Vagina (tissue), 2 donors: ENCODE measurements at places on chromosomes 16 and 17.

DNA sequence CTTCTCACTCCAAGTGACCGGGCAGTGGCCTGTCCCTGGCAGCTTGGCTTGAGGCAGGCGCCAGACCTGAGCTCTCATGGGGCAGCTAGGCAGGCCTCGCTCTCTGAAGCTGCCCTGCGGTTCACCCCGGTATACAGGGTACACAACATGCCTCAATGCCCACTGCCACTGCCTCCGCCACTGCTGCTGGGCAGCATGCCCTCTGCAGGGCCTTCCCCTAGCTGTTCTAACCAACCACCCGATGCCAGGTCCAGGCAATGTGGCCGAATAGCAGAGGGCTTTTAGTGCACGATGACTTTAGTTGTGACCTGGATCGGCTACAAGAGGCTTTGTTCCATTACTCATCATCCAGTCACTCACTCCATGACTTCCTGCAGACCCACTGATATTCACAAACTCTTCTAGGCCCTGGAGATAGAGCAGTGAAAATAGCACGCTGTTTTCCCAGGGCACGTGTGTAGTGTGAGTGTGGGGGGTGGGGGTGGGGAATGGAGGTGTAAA, 19.7 kb downstream of the CDC42EP4 start:
- DNase-seq, result no peak

GRCh38 chr16:22942811-22943210, 128.8 kb downstream of the HS3ST2 start:
- DNase-seq, result no peak

DNA sequence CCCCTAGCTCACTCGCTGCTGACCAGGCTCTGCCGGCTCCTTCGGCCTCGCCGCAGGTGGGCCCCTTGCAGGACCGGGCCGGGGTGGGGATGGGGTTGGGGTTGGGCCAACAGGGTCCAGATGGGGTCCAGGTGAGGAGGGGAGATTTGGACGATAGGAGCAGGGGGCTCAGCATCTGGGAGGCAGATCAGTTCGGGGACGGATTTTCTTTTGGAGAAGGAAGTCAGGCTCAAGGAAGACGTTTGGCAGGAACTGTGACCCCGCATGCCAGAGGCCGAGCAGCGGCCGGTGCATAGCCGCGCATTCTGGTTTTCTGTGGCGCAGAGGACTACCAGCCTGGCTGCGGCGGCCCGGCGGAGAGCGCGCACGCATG, 845 bp upstream of the ALDOA start:
- DNase-seq, result no peak

DNA sequence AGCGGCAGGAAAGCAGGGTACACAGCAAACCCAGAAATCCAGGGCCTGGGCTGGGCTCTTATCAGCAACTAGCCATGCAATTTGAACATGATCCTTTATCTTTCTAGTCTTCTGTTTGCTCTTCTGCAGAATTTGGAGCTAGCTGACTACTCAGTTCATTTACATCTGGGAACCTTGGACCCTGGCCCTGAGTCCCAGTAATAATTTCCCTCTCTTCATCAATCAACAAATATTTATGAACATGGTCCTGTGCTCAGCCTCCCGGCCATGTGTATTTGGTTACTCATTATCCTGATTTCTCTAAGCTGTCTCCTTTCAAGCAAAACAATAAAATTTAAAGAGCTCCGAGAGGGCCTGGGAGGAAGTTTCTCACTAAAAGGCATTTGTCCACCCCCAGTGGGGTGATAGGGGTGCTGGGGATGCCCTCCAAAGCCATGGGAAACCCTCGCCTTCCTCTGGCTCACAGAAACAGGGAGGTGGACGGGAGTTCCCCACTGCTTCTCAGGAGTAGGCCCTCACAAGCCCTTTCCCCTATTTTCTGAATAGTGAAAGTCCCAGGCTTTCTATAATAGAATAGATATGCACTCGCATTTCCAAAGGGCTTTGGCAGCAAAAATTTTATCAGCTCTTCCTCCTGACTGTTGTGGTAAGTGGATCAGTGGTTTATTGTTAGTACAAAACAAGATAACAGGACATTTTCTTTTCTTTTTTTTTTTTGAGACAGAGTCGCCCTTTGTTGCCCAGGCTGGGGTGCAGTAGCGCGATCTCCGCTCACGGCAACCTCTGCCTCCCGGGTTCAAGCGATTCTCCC, 6.9 kb upstream of the WDR59 start:
- DNase-seq, result no peak

DNA sequence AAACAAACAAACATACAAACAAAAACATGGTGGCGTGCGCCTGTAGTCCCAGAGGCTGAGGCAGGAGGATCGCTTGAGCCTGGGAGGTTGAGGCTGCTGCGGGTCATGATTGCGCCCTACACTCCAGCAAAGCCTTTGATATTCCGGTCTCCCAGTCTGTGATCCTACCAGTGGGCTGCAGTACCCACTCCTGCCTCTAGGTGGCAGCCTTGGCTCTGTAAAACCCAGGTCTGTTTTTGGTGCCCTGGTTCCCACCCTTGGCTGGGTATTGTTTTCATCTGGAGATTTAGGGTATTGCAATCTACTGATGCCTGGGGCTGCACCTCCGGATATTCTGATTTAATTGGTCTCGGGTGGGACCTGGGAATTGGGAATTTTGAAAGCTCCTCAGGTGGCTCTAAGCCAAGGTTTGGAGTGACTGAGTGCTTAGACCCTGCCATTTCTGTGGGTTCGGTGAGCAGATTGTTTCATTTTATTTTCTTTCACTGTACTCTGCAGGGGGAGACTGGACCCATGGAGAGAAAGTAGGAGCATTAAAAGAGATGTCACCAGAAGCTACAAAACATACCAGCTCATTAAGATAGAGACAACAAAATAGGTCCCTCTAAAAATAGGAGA, 40.5 kb downstream of the MYH3 start:
- no peak for DNase-seq

DNA sequence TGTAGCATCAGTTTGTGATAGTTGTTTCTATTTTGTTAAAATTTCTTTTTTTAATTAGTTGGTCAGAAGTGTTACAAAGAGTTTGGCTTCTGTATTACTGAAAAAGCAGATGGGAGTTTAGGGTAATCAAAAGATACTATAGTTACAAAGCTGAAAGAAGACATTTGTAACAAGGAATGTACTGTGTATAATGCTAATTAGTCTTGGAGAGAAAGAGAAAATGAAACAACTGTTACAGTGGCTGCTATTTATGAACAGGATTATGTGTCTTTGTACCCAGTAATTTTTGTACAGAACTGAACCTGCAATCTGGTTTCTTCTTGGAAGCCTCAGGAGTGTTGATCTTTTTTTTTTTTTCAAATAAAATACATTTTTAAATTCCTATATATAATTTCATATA, 14.3 kb downstream of the GDPD1 start:
- no peak for DNase-seq

DNA sequence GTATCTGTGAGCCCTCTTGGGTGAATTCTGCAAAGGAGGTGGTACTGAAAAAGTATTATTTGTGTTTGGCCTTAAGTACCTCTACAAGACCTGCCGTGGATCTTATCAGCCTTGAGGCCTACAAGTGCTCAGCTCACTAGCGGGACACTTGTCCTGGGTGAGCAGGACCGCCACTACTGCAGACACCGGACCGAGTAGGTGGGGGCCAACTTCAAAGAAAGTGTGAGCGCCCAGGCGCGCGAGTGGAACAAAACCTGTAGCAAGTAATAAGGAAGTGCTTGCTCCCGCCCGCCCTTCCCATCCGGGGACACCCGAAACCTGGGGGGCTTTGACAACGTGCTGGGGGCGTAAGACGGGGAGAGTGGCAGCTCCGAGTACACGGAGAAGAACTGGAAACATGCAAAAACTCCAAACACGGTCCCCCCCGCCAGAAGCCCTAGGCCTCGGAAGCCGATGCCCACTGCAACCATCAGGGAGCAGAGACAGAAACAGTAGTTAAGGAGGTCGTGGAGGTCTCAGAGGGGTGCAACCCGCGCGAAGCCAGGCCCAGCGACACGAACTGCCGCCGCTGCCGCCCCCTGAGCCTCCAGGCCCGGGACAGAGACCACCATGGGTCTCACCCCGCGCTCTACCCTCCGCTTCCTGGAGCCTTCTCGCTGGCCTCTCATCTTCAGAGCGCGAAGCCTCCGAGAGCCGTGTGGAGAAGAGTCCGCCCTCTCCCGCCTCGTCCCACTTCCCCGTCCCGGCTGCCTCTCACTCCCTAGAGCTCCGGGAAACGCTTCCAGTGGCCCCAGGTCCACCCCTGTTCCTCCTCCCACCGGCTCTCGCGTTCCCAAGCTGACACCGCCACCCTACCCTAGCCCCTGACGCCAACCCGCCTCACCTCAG, 537 bp downstream of the CNOT1 start:
- DNase-seq, result no peak

DNA sequence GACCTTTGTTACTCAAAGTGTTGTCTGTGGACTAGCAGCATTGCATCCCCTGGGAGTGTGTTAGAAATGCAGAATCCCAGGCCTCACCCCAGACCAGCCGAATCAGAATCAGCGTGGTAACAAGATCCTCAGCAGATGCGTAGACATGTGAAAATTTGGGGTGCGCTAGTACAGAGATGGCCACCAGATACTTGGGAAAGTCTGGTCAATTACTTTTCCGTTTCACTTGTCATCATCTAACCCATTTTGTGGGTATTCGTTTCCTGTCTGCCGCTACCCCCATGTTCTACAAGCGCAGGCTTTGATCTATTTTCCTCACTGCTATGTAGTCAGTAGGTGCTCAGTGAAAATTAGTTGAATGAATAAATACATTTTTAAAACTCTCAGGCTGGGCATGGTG, 33.1 kb upstream of the HERPUD1 start:
- no peak for DNase-seq

GRCh38 chr17:7841396-7841914, 7.4 kb downstream of the KDM6B start:
- DNase-seq, result no peak

GRCh38 chr16:4077174-4077649, 39.0 kb downstream of the ADCY9 start:
- DNase-seq, result no peak

GRCh38 chr16:14179116-14179515, 108.0 kb downstream of the MRTFB start:
- no peak for DNase-seq

DNA sequence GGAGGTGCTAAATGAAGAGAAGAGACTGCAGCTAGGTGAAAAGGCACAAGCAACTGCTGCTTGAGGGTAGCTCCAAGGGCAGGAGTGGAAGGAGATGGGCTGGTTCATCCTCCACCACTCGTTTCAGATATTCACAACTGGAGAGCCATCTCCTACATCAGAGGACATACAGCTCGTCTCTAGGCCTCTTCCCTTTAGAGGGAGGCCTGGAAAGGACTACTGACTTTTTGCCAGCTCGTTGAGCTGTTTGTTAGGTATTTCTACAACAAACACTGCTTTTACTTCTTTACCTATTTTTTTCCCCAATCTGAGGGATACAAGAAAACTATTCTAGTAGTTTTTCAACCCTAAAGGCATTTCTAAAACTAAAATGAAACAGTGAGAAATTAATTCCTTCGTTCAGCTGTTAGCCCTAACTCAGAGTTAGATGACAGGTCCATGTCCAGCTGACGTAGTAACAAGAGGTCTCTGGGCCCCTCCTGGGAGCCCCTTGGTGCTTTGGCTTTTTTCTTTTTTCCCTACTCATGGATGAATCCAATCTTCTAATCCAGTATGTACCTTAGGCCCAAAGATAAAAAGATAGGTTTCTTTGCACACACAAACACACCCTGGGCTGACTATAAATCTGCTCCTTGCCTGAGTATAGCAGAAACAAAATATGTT, 47.8 kb upstream of the TBX2 start:
- no peak for DNase-seq

- no peak for DNase-seq
Measured at GRCh38 chr17:8522577-8522976, 86.9 kb downstream of the NDEL1 start.

GRCh38 chr16:82769845-82770244, 143.1 kb downstream of the CDH13 start:
- no peak for DNase-seq

- no peak for DNase-seq
Measured at GRCh38 chr17:49108318-49108717, 24.3 kb upstream of the B4GALNT2 start.

DNA sequence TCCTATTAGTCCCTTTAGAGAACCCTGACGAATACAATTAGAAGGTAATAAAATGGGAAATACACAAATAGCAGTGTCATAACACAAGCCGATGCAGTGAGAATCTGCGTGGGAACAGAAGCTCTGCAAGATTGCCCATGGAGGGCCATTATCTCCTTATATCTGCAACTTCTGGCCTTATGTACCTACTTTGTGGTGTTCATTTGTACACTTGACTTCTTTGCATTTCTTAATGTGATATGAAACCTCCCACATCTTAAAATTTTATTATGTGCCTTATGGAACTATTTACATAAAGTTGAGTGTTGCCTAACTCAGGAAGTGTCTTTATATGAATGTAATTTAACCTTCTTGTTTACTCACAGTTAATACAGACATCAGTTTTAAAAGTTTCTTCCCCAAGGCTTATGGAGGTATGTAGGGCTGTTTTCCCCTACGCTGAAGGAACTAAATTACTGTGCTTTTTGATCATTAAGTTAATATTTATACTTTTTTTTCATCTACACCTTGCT, 10.1 kb upstream of the TANC2 start:
- no peak for DNase-seq

DNA sequence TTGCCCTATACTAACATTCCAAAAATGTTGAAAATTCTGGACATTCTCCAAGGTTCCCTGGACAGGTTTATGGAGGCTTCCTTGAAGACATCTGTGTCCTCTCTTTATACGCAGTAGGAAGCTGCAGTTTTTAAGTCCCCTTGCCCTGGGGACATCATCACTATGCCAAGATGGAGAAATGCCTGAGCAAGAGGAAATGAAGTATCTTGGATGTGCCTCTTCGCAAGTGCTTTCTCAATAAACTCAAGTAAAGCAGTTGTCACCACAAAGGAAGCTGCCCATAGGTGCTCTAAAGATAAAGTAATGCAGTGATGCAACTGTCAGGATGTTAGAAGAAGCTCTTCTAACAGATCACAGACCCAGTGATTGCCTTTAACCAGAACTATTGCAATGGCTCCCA, 71.0 kb downstream of the CDYL2 start:
- DNase-seq, result no peak

DNA sequence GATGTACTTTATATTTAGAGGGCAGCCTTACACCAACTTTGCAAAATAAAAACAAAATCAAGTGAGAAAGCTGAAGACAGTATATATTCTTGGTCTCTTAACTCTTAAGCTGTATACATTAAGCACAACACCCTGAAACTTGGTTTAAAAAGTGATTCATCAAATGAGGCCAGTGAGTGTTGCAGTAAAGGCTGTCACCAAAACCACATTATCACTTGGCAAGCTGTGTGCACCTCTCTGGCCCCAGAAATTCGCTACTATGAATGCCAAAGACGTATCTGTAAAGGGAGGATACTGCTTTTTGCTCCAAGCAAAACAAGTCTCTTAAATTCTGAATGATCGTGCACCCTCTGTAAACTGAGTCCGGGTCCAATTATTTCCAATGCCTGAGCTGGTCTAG, 163.9 kb downstream of the ZFHX3 start:
- no peak for DNase-seq

DNA sequence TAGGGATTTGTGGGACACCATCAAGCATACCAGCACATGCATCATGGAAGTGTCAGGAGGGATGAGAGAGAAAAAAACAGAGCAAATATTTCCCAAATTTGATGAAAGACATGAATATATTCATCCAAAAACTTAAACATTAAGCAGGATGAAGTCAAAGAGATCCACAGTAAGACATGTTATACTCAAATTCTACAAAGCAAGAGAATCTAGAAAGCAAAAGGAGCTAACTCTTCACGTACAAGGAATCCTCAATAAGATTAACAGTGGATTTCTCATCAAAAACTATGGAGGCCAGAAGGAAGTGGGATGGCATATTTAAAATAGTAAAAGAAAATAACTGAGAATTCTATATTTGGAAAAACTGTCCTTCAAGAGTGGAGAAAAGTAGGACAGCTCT, 374.8 kb downstream of the ZFHX3 start:
- no peak for DNase-seq
